ENCODE measurements at places on chromosomes 3 and 15.
A peak's percentile ranks its signal among the peaks of the same experiment; 100 is the strongest.

- no peak for DNase-seq
Measured at GRCh38 chr3:136255672-136256406, 5.7 kb downstream of the PCCB start.

DNA sequence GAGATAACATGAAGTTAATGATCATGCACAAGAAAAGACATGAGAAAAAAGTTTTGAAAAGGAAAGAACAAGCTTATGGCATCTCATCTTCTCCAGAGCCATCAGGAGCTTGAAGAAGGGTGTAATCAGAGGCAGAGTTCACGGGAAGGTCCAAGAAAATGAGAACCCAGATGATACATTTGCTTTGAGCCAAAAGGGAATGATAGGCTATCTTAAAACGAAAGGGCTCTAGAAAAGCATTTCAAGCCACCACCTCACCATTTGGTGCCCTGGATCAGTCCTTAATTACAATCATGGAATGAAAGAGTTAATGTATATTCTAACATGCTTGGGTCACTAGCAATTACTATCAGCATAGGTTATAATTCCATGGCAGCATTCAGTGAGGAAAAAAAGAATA lies 781.8 kb downstream of the ROBO1 start:
- DNase-seq = no peak

- no peak for DNase-seq
Measured at GRCh38 chr3:64832098-64832497, 144.3 kb upstream of the ADAMTS9 start.

DNA sequence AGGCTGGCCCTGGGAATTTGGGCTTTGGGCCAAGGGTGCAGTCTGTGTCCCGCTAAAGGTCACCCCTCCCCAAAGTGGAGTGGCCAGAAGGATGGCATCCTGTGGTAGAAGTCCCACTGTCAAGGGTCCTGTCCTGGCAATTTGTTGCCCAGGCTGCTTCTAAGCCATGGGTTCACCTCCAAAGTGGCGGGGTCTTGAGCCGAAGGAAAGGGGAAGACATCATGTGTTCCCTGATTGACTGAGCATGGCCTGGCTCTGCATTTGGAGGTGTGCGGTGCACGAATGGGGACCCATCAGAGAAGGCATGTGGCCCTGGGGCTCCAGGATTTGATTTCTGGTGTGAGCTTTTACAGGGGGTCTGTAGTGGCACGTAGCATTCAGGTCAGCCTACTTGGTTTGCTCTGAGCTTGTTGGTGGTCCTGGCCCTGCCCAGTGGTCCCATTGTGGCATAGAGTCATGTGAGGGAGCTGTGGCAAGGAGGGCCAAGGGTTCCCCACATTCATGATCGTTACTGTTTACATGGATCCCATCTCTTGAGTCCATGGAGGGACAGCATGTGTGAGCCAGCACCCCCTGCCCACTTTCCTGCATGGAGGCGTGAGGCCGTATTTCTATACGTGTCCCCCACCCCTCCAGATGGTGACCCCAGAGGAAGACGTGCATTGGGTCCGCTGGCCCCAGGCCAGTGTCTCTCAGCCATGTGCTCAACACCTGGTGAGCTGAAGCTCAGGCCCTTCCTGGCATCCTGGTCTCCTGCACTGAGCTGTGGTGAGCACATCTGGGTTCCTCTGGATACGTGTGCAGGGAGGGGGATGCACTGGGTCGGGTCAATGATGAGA lies 225.1 kb downstream of the SNRPN start:
- no peak for DNase-seq

DNA sequence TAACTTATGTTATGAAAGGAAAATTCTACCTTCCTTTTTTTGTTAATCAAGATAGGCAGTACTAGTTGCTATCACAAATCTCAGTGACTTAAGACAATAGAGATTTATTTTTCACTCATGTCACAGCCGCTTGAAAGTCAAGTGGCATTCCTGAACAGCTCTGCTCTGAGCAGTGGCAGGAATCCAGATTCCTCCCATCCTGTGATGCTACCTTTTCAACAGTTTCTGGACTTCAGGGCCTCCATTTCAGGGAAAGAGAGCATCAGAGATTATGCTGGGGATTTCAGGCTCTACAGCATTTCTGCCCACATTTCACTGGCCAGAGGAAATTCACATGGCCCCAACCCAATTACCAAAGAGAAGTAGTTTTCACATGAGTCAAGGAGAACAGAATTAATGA lies 83.4 kb downstream of the IL1RAP start:
- DNase-seq = no peak

DNA sequence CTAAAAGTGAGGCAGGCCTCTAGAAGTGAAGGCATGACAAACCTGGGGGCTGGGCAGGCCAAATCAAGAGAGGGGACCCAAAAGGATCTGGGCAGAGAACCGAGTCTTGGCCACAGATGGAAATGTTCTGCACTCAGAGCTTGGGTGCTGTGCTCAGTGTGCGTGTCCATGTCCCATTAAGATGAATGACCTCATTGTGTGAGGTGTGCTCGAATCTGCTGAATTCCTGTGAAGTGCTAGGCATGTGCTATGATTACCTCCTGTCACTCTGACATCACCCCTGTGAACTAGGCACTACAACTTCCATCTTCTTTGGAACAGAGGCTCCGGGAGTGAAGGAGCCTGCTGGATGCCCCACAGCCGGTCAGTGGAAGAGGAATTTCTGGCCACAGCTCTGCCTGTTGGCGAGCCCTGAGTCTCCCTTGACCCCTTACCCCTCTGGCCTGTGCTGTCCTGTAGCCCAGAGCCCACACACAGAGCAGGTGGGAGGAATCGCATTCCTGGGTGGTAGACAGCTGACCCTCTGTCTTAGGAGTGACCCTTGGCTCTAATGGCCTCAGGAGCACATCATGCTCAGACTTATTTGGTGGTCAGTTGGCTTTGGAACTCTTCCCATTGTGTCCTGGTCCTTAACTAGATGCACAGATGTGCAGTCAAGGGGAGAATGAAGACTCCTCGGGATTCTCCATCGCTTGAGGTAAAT lies 67.6 kb upstream of the CTDSPL start:
- no peak for DNase-seq

DNA sequence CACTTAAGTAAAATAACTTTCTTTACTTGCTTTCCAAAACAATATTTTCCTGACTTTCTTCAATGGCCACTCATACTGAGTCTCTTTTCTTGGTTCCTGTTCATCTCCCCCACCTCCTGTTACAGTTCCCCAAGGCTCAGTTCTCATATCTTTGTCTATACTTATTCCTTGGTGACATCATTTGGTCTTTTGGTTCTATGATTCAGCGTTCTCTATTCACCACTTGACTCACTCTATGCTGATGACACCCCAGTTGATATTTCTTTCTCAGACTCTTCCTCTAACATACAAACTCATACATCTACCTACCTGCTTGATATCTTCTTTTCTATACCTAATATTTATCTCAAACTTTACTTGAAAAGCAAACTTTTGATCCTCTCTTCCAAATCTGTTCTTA lies 85.0 kb upstream of the P3H2 start:
- DNase-seq = no peak

DNA sequence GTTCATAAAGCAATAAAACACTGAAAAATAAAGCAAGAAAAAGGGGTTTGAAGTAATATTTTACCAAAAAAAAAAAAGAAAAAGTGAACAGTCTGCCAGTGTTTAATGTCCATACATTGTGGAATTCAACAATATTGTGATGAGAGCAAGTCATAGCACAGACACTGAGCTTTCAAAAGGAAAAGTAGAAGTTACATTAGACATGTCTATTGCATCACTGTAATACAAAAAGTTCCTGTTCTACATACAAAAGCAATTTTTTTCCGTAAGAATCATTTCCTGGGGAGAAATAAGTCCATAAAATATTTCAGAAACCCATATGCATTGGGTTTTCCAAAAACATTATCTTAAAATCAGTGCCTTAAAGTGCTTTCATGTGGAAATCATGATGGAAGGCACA lies 11.8 kb upstream of the HDC start:
- peak; percentile 4 for DNase-seq

- no peak for DNase-seq
Measured at GRCh38 chr3:49177073-49177472, 5.7 kb downstream of the KLHDC8B start.

GRCh38 chr3:196642434-196642833 lies 2.9 kb downstream of the NRROS start:
- DNase-seq = no peak

- no peak for DNase-seq
Measured at GRCh38 chr15:69792823-69793222, 304.9 kb downstream of the TLE3 start.

GRCh38 chr3:103614719-103615118 lies 1179.9 kb downstream of the ZPLD1 start:
- no peak for DNase-seq

DNA sequence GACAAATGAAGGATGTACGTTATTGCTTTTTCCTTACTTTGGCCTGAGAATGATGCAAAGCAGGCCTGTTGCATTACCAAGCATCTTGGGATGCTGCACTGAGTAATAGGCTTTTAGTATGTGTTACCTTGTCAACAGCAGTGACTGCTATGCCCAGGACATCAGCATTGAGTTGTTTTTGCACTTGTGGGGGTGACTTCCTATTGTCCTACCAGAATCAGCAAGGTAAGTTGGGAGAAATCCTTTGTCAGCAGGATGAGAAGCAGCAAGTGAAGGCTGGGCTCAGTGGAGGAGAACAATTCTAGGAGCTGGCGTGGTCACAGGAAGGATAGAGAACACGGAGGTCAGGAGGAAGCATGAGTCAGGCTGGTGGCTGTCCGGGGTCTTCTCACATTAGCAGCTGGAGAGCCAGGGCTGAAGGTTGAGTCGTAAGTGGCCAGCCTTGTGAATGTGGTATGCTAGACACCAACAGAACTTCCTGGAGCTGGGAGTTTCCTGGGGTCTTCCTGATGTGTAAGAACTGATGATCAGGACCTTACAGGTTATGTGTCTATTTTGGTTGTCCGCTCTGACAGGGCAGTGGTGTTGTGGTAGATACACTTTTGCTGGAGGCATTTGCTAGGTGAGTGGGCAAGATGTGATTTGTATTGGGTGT lies 142.7 kb downstream of the FNDC3B start:
- DNase-seq = no peak

DNA sequence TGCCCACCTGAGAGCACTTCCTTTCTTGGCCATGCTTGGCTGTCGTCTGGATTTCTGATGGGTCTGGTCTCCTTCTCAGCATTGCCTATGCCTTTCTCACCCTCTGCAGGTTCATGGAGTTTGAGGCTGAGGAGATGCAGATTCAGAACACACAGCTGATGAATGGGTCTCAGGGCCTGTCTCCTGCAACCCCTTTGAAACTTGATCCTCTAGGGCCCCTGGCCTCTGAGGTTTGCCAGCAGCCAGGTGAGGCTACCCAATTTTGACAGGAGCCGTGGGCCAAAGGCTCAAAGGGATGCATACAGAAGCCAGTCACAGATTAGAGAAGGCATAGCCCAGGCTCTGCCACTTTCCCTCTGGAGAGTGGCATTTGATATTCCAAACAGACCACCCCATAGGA lies 10.5 kb downstream of the NUTM1 start:
- no peak for DNase-seq

DNA sequence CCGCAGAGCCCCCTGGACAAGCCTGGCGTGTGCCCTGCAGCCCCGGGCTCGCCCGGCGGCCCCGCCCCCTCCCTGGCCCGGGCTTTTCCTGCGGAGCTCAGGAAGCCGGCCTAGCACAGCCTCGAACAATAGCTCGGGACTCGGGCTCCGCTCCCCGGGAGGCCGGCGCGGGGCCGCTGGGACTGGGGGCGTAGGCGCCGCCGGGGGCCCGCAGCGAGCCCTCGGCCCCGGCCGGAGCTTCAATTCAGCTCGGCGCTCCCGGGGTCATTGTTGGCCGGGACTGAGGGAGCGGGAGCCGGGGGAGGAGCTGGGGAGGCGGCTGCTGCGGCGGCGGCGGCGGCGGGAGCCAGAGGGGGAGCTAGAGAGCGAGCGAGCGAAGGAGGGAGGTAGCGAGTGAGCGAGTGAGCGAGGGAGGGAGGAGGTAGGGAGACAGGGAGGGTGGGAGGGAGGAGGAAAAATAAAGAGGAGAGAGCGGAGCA lies 41.0 kb upstream of the ROPN1 start:
- peak; percentile 87 for DNase-seq

DNA sequence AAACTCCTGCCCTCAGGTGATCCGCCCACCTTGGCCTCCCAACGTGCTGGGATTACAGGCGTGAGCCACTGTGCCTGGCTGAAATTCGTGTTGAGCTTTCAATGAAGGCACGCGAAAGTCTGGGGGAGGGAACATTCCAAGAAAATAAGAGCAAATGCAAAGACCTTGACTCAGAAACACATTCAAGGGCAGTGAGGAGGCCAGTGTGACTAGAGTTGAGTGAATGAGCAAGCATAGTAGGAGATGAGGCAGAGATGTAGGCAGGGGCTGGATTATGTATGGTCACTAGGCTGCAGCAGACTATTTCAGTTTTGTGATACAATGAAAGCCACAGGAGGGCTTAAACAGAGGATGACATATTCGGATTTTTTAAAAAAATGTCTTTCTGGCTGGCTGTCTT lies 67.0 kb downstream of the SCN11A start:
- no peak for DNase-seq

DNA sequence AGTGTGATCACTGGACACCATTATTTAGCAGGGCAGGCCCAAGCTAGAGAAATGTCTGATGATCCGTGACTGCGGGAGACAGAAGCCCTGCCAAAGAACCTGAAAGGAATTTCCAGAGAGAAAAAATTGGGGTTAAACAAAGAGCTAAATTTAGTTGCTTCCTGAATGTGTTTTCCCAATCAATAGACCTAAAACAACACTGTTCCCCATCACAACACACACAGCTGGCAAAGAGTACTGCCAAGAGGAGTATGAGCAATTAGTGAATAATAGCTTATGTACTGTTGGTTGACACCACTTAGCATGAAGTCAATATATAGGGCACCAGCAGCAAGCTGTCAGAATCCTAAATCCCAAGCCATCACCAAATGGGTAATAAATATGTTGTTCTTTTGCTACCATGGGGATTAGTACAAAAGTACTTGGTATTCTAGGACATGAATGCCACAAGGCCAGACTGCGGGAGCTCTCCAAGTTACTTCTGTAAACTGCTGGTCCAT lies 35.7 kb downstream of the CLK3 start:
- DNase-seq = no peak

- DNase-seq = peak; percentile 67
Measured at GRCh38 chr3:194395778-194396538, 3.1 kb downstream of the GP5 start.

- peak; percentile 85 for DNase-seq
Measured at GRCh38 chr15:72852273-72852672, 68.7 kb upstream of the ADPGK start.

GRCh38 chr3:148262980-148263379 lies 434.7 kb upstream of the AGTR1 start:
- DNase-seq = no peak

DNA sequence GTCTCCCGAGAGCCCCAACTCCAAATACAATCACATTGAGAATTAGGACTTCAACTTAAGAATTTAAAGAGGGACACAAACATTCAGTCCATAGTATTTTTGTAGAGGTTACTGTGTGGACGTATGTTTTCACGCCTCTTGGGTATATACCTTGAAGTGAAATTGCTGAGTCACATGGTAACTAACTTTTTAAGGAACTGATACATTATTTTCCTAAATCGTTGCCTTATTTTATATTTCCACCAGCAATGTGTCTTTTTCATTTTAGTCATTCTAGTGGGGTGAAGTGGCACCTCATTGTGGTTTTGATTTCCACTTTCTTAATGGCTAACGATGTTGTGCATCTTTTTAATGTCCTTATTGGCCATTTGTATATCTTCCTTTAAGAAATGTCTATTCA lies 11.8 kb downstream of the PARP15 start:
- no peak for DNase-seq

- no peak for DNase-seq
Measured at GRCh38 chr15:80441714-80442113, 37.5 kb downstream of the ARNT2 start.
